ENCODE measurements at places on chromosomes 13 and 19. TPM values are rescaled to one million over a fixed set of nuclear protein-coding genes. Genes with fewer than 3 reads are reported as not detected.

AMER2 gene
- total RNA-seq, result not detected

- no peaks in the 10 kb centered on the region for H3K4me1 ChIP-seq
- no peak for DNase-seq
- no peaks in the 10 kb centered on the region for H3K27me3 ChIP-seq
- no peaks in the 10 kb centered on the region for H3K36me3 ChIP-seq
- H3K4me3 ChIP-seq, result no peak overlapping the region
- H3K27ac ChIP-seq, result no peak overlapping the region
Measured at GRCh38 chr13:76189882-76190519, 553.9 kb downstream of the LMO7 start.

NLRP11 gene
- not detected for total RNA-seq

DNA sequence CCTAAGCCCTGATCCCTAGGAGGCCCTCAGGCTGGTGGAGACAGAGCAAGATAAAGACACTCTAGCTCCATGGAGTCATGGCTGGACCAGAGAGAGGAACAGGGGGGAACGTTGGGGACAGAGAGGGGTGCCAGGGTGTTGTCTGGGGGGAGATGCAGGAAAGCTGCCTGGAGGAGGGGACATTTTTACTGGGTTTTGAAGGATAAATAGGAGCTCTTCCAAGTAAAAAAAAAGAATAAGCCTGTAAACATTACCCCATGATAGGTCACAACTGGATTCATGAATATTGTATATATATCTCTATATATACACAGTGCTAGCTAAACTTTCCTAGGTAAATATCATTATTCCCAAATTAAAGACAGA is 714 bp downstream of the HSH2D start:
- H3K4me1 ChIP-seq, result peaks cover 15% of the 10 kb centered on the region
- peaks cover 6% of the 10 kb centered on the region for H3K27me3 ChIP-seq
- peaks cover 3% of the 10 kb centered on the region for H3K36me3 ChIP-seq
- H3K4me3 ChIP-seq, result peak overlapping the region; percentile 50

SULT2A1 gene
- total RNA-seq, result not detected

DNA sequence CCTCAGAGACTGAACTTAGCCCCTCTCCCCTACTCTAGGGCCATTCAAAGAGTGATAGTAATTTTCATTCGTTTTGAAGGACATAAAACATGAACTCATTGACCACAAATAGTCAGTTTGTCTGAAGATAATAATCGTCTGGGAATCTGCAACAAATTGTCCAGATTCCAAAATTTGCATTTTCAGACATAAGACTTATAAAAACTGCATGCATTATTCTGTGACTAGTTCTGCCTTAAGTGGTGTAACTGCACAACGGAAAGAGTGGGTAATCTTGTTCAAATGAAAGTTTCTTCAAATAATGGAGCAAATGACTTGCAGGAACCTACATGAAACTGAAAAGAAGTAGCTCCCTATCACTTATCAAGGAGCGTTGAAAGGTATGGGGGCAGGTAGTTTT is 8.4 kb downstream of the CSNK1A1L start:
- H3K4me1 ChIP-seq, result no peaks in the 10 kb centered on the region
- no peak overlapping the region for H3K4me3 ChIP-seq
- no peaks in the 10 kb centered on the region for H3K27me3 ChIP-seq
- H3K36me3 ChIP-seq, result no peaks in the 10 kb centered on the region
- no peak overlapping the region for H3K27ac ChIP-seq

SLC25A41 gene
- not detected for total RNA-seq

GRCh38 chr19:15828121-15828610 is 12.7 kb upstream of the OR10H1 start:
- H3K27ac ChIP-seq, result no peak overlapping the region
- DNase-seq, result no peak
- peaks cover 13% of the 10 kb centered on the region for H3K27me3 ChIP-seq
- no peaks in the 10 kb centered on the region for H3K4me1 ChIP-seq

DNA sequence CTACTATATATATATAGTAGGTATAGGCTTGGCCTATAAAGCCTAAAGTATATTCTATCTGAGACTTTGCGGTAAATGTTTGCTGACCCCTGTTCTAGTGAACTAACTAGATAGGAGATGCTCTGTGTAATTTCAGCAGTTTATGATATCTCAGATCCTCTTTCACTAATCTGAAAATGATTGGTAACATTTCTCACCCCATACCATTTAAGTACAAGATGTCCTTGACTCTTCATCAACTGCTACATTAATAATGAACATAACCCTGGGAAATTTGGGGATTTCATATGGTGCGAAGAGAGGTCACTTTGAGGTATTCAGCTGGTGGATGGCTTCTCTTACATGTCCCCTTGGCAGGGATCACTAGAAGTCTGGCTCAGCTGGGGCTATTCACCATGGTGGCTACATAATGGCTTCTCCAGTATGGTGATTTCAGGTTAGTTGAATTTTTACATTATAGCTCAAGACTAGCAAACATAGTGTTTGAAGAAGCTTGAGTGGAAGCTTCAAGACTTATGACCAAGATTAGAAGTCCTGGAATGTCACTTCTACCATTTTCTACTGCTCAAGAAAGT is 103.6 kb upstream of the MYCBP2 start:
- H3K27me3 ChIP-seq, result no peaks in the 10 kb centered on the region
- H3K4me1 ChIP-seq, result no peaks in the 10 kb centered on the region
- no peak for DNase-seq
- H3K36me3 ChIP-seq, result no peaks in the 10 kb centered on the region
- no peak overlapping the region for H3K27ac ChIP-seq

ZNF714 gene
- 7.3 TPM for total RNA-seq

DNA sequence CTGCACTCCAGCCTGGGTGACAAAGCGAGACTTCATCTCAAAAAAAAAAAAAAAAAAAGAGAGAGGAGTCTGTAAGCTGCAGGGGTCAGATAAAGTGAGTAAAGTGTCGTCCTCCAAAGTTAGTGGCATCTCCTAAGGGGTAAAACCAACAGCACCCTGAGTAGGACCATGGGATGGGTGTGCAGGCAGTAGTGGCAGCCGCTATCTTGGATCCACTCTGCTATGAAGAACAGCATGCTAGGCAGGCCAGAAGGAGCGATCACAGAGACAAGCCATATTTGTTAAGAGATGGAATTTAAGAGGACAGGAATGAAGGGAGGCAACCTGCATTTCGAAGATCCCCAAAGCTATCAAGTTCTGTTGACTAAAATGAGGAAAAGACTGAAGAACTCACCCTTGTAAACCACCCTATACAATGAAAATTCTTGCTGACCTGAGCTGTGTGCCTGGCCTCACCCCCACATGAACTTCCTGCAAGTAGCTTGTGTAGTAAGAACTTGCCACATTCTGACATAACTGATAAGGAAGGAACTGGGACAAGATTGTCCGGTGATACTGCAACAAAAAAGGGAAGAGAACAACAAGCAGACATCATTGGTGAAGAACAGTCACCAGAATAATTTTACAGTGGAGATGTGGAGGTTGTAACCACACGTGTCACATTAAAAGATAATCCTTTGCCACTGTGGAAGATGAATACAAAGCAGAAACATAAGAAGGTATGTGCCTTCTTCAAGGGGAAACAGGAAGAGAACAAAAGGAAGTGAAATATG is 16.2 kb downstream of the DPY19L3 start:
- H3K27ac ChIP-seq, result no peak overlapping the region
- H3K27me3 ChIP-seq, result no peaks in the 10 kb centered on the region
- no peak overlapping the region for H3K4me3 ChIP-seq
- DNase-seq, result peak; percentile 53
- H3K36me3 ChIP-seq, result no peaks in the 10 kb centered on the region

DNA sequence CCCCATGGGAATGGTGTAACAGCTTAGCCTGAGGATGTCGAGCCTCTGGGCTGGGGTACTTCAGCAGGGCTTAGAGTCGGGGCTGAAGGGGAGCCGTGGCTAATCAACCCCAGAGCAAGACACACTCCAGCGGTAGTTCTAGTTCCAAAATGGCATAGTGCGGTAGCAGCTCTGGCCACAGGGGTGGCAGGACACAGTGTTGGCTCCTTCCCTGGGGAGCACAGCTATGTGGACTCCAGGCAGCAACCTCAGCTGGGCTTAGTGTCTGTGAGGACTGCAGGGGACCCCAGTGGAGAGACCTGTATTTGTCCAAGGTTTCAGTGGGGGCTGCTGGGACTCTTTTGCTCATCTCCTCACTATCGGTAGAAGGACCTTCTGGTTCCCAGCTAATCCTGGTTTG is 70.8 kb upstream of the PCDH20 start:
- no peak overlapping the region for H3K4me3 ChIP-seq
- H3K36me3 ChIP-seq, result no peaks in the 10 kb centered on the region

GRCh38 chr19:290372-291005 is 714 bp downstream of the PLPP2 start:
- peaks cover 21% of the 10 kb centered on the region for H3K4me1 ChIP-seq
- peak overlapping the region; percentile 40 for H3K27ac ChIP-seq
- DNase-seq, result peak; percentile 80
- H3K36me3 ChIP-seq, result no peaks in the 10 kb centered on the region

DNA sequence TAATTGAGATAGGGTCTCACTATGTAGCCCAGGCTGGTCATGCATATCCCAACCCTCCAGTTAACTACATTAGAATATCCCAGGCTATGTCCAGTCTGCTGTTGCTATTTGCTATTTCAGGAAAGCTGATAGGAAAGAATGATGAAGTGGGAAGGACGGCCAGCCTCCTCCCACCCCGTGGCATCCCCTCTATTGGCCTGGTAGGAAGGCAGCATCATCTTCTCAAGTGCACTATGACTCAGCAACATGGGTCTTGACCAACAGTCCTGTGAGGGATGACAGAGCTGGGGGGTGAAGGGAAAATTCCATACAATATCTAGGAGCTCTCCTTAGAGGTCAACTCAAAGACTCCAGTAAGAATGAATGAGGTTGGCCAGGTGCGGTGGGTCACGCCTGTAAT is 48.0 kb upstream of the ABCC4 start:
- H3K4me3 ChIP-seq, result no peak overlapping the region
- H3K27ac ChIP-seq, result no peak overlapping the region
- no peaks in the 10 kb centered on the region for H3K36me3 ChIP-seq
- no peak for DNase-seq
- no peaks in the 10 kb centered on the region for H3K27me3 ChIP-seq

MATK gene
- total RNA-seq, result 11.3 TPM

DNA sequence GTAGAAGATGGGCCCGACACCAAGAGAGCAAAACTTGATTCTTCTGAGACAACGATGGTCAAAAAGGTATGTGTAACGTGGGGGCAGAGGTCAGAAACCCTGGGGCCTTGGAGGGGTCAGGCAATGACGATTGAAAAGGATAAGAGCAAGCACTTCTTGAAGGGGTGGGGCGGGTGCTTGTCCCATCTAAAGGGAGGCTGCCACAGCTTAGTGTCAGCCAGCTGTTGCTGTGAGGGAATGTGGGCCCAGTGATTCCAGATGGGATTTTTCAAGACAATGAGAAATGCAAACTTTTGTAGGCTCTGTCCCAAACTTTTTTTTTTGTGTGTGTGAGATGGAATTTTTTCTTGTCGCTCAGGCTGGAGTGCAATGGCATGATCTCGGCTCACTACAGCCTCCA is 24.5 kb downstream of the SAE1 start:
- H3K4me3 ChIP-seq, result no peak overlapping the region
- no peaks in the 10 kb centered on the region for H3K27me3 ChIP-seq
- H3K36me3 ChIP-seq, result peaks cover 71% of the 10 kb centered on the region
- peak overlapping the region; percentile 56 for H3K27ac ChIP-seq

MIA gene
- 1.7 TPM for total RNA-seq

- H3K27me3 ChIP-seq, result no peaks in the 10 kb centered on the region
- peak; percentile 6 for DNase-seq
- no peaks in the 10 kb centered on the region for H3K36me3 ChIP-seq
- H3K4me3 ChIP-seq, result no peak overlapping the region
- no peak overlapping the region for H3K27ac ChIP-seq
Measured at GRCh38 chr19:37988758-37989635, 82.0 kb downstream of the SIPA1L3 start.

DNA sequence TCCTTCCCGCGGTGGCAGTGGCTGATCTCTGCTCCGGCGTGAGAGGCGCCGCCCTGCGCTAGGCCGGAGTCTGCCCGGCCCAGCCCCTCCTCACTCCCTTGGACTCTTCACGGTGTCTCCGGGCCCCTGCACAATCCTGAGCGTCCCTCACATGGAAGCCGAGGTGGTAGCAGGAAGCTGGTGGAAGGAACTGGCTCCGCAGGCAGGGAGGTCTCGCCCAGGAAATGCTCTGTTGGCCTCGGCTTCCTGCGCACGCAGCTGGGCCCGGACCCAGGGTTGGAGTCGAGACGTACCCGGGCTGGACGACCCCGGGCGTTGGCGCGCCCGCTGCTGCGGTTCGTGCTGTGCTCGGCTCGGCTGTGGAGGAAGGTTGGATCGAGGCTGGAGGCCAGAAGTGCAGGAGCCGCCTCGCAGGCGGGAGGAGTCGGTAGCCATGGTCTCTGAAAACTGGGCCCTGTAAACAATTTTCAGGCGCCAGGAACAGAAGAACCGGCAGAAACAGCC is 46.3 kb downstream of the ZNF724 start:
- H3K4me3 ChIP-seq, result peak overlapping the region; percentile 25
- H3K27me3 ChIP-seq, result no peaks in the 10 kb centered on the region
- no peak for DNase-seq
- H3K27ac ChIP-seq, result no peak overlapping the region

MAST1 gene
- total RNA-seq, result 0.15 TPM

COX6B2 gene
- total RNA-seq, result not detected
